ENCODE measurements at places on chromosomes 3 and 15.

- no peak for DNase-seq
These were observed 638.2 kb upstream of the NAALADL2 start for GRCh38 chr3:174220775-174221554.

- DNase-seq: no peak
These were observed 32.3 kb downstream of the CMTM6 start for GRCh38 chr3:32470362-32470761.

DNA sequence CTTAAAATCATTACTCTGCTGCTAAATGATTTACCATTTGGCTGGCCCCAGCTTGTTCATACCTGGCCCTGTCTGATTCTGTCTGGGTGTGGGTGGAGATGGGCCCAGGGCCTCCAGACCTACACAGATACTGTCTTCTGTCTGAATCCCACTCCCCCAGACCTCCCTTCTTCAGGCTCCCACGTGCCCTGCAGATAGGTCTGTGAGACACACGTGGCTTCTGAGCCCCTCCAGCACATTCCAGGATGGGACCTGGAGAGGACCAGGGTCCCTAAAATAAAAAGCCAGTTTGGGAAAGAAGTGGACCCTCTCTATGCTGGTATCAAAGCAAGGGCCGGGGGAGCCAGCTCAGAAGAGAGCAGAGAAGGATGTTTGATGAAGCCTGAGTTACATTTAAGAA is 14.6 kb upstream of the CEMIP start:
- DNase-seq: no peak

GRCh38 chr15:82890995-82891390 is 61.5 kb downstream of the HOMER2 start:
- DNase-seq: no peak

DNA sequence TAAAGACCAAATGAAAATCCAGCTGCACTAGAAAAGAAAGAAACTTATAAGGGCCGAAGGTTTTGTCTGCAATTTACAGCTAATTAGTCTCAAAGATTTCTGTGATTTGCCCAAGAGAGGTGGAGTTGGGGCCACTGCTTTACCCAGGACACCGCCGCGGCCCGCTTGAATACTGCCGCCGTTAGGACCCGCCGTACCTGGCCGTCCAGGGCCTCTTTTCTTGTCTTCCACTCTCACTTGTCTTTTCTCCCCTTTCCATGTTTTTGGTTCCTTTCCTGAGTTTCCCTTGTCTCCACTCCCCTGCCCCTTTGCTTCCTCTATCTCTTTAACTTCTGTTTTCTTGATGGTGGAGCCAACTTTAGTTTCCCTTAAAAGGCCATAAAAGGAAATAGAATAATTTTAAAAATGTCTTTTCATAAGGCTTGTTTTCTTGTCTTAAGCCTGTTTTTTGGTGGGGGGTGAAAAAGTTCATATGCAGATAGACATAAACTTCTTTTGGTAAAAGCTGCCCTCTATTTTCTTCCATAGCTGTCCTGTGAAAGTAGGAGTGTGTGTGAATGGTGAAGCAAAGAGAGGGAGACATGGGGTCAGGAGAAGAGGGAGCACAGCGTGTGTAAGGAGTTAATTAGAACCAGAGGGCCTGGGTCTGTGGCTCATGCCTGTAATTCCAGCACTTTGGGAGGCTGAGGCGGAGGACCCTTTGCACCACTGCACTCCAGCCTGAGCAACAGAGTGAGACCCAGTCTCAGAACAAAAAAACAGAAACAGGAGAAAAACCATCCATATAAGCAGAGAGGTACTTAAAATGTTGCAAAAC is 16.0 kb upstream of the CCNL1 start:
- DNase-seq: no peak

- DNase-seq: no peak
These were observed 67.2 kb upstream of the GCSAM start for GRCh38 chr3:112200317-112200666.

GRCh38 chr3:70640481-70640880 is 328.0 kb upstream of the MDFIC2 start:
- no peak for DNase-seq

DNA sequence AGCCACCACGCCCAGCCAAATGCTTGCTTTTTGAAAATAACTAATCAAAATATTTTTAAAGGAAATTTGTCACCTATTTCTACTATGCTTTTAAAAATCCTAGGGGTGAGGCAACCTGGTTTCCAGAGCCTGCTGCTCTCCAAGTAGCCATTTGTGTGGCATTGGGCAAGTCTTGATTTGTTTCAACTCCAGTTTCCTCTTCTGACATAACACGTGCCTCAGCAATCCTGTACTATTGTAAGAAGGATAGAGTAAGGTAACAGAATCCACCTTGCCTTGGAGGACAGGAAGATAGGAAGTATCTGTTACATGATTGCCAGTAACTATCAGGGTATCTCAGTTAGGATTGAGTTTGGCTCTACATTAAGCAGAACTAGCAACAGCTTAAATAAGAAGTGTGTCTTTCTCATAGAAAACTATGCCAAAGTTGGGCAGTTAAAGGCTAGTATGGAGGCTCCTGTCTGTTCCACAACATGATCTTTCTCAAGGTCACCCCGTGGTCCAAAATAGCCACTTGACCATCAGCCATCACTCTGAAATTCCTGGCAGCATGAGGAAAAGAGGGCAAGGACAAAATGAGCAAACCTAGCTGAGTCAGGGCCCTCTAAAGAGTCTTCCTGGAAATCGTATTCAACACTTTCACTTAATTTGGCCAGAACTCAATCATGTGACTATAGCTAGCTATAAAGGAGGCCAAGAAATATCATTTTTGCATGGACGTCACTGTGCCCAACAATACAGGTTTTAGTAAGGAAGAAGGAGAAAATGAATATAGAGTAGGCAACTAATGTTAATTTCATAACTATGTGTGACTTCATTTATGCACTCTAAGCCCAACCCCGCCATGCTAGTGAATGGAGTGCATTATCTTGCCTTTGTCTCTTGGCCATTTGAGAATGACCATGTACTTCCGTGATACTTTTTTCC is 66.1 kb downstream of the HMG20A start:
- no peak for DNase-seq

GRCh38 chr3:27486336-27486735 is 2.2 kb upstream of the SLC4A7 start:
- no peak for DNase-seq

DNA sequence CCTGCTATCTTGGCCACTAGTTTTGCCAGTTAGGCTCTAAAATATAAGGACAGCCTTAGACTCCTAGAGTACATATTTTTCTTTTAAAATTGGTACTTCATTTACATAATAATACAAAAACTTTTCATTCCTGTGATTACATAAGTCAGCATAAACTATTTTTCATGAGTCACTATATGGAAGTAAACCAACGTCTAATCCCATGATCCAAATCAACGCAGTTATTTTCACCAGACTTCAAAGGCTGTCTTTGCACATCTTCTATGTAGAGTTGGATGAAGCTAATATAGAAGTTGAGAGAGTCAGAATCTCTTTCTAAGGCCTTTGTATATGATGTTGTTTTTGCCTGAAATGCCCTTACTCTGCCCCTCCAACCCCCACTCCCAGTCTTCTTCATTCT is 7.6 kb upstream of the MFSD1 start:
- no peak for DNase-seq

DNA sequence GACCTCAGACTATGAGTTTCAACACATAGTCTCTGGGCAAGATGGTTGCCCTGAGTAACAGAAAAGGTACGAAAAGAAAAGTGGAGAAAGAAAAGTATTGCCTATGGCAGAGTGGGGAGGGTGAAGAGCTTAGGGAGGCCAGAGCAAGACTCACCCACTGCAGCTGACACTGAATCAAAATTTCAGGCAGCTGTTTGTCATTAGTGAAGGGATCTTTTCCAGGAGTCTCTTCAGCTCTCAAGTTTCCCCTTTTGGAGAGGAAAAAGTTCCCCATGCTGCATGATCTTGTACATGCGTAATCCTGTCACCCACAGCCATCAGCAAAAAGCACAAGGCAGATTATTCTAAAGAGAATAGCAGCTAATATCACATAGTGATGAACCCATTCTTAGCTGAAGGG is 616.9 kb upstream of the GBE1 start:
- DNase-seq: no peak

DNA sequence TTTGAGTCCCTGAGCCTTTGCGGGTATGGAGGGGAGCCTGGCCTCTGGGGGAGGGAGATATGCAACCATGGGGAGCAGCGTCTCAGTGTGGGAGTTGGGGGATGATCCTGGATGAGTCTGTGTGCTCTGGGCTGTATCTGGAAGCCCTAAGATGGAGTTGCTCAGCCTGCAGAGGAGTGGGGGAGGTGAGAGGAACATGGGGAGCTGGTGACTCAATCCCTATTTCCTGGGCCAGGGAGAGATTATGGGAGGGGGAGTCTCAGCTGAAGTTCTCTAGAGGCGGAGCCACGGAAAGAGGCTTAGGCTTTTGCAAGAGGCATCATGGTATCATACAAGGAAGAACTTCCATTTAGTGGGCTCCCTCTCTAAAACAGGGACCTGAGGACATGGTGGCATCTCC is 59.5 kb upstream of the TMEM115 start:
- DNase-seq: no peak

GRCh38 chr3:26515351-26515750 is 107.2 kb upstream of the LRRC3B start:
- DNase-seq: no peak

DNA sequence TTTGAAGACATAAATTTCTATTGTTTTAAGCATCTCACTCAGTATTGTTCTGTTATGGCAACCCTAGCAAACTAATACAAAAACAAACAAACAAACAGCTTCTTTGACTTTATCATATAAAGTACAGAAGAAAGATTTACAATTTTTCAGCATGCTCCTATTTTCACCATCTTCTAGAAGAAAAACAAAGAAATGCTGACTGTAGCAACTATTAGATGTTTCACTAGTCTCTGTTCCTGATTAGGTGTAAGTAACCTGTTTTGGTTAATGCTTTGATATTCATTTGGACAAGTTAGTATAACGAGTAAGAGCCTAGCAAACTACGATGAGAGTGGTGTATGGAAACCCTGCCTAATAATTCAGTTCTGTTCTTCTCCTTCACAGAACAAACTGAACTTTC is 478.5 kb downstream of the NAALADL2 start:
- no peak for DNase-seq

DNA sequence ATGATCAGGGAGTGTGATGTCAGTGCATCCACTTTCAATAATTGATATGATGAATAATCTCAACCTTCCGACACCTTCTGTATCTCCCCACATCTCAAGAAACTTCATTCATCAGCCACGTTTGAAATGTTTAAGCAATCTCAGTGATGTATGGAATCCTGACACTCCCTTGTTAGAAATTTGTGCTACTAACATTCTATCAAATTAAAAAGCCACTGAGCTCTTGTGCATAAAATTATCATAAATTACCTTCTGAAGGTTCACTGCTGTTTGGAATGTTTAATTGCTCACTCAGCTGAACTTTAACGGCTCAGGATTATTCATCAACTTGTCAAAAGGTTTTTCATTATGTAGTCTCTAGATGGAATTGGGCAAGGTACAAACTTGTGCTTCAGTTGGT is 108.4 kb upstream of the DPH6 start:
- no peak for DNase-seq

DNA sequence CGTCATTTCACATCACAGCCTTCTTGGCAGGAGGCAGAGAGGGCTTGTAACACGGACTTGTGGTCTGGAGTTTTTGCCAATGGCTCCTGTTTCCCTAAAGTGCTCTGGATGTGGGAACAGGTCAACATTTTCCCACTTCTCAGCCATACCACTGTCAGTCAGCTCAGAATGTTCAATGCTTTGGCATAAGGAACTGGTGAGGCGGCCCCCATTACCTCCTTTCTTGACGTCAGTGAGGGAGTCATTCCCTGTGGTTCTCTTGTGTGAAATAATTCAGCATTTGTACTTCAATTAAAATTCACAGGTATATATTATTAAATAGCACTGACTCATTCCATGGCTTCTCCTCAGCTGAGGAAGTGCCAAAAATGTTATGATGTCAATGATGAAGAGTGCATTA is 167.1 kb downstream of the P3H2 start:
- no peak for DNase-seq

DNA sequence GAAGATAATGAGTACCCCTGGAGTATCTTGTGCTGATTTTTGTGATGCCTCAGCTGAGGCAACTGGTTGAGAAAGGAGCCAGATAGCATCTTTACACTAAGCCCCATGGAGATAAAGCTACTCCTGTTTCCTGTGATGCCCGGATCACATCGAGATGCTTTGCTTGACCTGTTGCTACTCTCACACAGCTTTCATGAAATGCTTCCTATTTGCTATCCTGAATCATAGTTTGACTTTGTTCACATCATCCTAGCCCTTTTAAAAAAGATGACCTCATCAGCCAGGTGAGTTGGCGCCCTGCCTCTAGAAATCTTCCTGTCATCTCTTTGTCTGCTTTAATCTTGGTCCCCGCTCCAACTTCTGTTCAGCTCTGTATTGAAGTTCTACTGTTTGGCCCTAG is 409.6 kb upstream of the TBL1XR1 start:
- DNase-seq: no peak

- DNase-seq: no peak
These were observed 23.2 kb upstream of the IQCF6 start for GRCh38 chr3:51802106-51802703.

- no peak for DNase-seq
These were observed 14.0 kb upstream of the B3GNT5 start for GRCh38 chr3:183239046-183239445.

DNA sequence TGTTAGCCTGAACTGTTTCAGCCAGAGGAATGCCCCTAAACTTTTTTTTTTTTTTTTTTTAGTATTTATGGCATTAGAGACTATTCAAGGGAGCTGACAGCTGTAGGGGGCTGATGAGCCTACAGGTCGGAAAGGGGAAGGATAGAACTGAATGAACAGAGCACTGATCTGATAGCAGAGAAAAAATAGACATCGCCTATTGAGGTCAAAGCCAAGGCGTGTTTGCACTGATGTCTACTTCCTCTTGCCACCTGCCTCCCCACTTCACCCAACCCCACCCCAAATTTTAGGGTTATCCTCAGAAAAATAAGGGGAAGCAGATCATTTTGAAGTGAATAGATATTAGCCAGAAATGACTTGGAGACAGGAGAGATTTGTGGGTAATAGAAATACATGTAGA is 3.0 kb upstream of the ZMAT3 start:
- DNase-seq: no peak

- DNase-seq: no peak
These were observed 272.5 kb downstream of the TBC1D5 start for GRCh38 chr3:17469954-17470353.

GRCh38 chr15:78808550-78808949 is 2.7 kb downstream of the ADAMTS7 start:
- no peak for DNase-seq

DNA sequence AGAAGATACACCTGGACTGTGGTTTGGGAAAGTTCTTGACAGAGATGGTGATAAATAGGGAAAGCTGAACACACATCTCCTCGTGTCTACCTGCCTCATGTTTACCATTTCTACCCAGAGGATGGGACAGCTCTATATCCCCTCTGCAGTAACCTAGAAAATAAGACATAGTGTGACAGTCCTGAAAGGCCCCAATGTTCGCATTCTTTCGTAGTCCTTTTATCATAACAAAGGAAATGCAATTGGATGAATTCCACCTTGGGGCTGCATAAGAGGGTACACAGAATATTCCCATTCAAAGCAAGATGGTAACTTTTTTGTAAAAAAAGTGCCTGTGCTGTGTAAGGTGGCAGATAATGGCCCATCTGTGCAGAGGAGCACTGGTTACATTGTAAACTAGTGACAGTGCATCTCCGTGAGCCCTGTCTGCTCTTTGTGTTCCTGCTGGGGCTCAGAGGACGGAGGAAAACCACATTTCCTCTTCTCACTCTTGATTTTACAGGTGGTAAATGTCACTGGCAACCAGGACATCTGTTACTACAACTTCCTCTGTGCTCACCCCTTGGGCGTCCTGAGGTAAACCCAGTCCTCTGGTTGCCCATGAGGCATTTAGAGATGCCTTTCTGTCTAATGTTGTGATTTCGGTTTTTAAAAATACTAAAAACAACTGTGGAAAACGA is 74.3 kb downstream of the SIDT1 start:
- DNase-seq: no peak

Data from epithelial cell of proximal tubule (primary cell).